ENCODE measurements at places on chromosomes 2 and 18.
A peak's percentile ranks its signal among the peaks of the same experiment; 100 is the strongest.

- no peak for DNase-seq
Observed at GRCh38 chr2:98473995-98474780, 29.5 kb downstream of the INPP4A start.

DNA sequence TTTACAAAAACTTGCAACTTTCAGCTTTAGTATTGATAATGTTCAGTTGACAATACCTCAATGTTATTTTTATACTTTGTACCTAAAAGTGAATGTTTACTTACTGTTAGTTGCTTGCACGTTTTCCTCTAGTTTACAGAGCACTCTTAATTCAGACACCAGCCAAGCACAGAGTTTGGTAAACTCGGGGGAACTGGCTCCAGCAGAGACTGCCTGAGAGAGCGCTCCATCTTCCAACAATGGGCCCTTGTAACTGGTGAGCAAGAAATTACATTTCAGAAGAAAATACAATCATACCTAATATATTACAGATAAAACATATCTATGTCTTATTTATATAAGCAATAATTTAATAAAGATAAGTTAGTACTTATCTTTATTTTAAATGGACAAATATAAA lies 3.7 kb downstream of the FAM98A start:
- no peak for DNase-seq

DNA sequence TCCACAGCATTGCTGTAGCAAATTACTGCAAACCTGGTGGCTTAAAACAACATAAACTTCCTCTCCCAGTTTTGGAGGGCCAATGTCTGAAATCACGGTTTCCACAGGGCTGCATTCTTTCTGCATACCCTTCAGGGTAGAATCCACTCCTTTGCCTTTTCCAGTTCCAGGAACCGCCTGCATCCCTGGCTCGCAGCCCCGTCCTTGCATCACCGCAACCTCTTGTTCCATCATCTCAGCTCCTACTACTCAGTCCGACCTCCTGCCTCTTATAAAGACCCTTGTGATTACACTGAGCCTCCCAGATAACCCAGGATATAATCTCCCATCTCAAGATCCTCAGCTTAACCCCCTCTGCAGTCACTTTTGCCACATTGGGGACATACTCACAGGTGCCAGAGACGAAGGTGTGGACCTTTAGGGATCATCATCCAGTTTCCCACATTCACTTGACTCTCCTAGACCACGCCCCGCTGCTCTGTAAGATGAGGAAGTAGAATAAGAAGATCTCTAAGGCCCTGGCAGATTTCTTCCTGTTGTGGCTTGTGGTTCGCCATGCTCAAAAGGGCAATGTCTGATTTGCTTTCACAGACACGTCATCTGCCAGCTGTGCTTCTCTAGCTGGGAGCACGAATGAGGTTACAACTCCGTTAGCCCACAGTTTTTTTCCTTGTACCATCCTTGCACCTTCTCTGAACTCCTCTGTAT lies 103.6 kb upstream of the AGAP1 start:
- DNase-seq = no peak

DNA sequence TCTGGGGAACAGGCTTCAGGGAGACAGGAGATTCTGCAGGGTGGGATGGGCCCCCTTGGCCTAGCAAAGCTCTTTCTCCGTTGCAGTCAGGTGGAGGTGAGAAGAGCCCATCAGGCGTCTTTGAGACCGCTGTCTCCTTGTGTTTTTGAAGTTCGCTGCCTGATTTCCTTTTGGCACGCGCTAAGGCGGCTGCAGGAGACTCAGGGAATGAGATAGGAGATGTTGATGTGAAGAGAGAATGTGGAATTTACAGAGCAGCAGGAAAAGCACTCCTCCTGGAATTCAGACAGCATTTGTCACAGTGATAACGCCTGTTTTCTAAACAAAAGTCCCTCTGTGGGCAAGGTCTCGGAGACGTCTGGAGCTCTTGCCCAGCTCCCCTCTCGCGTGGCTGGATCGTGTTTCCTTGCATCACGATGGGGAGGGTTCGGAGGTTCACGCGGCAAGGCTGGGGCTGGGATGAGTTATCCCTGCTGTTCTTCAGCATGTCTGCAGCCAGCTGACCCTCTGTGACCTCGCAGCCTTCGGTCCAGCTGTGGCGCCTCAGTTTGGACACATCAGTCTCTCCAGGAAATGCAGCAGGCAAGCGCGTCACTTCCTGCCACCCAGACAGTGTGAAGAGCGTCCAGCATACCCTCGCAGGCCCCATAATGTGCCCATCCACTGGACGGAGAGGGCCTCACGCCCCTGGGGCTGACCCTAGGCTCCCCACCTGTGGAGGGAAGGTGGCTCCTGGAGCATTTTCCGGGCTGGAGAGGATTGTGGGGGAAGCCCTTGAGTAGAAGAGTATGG lies 30.2 kb downstream of the GLI2 start:
- DNase-seq = no peak

GRCh38 chr2:218193701-218194100 lies 23.3 kb upstream of the ARPC2 start:
- DNase-seq = no peak

- no peak for DNase-seq
Observed at GRCh38 chr2:69494126-69494525, 56.9 kb upstream of the NFU1 start.

DNA sequence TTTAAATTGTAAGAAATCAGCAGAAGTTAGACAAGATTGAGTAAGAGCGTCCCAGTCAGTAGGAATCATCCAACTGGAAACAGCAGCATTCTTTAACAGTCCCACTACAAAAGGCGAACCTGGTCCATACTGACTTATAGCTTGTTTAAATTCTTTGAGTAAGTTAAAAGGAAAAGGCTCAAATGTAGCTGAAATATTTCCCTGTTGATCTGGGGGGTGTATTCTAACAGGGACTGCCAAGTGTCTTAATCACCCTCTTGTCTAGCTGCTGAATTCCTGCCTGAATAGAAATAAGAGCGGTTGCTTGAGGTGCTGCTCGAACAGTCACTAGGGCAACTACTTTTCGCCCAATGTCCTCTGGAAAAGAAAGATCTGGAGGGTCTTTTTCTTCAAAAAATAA lies 56.4 kb upstream of the FMNL2 start:
- no peak for DNase-seq

- DNase-seq = no peak
Observed at GRCh38 chr2:141103216-141103615, 1027.6 kb downstream of the LRP1B start.

- no peak for DNase-seq
Observed at GRCh38 chr2:51208521-51208920, 176.6 kb upstream of the NRXN1 start.

- no peak for DNase-seq
Observed at GRCh38 chr2:128315829-128316776, 2.6 kb downstream of the HS6ST1 start.

DNA sequence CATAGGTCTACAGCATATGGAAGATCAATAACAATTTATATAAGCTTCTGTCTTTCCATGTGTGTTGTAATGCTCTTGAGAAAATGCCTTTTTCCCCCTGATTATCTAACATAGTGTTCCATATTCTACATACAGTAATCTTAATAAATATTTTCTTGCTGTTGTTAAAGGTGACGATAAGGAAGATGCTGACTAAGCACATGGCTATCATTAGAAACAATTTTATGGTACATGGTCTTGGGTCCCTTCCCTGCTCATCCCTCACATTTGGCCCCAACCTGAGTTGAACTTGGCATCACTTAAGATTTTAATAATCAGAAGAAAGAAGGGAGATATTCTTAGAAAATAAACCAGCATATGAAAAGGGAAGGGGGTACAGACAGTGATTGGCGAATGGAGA lies 382.1 kb upstream of the CDH20 start:
- no peak for DNase-seq

GRCh38 chr2:143877876-143878530 lies 641.9 kb downstream of the ZEB2 start:
- peak; percentile 24 for DNase-seq

DNA sequence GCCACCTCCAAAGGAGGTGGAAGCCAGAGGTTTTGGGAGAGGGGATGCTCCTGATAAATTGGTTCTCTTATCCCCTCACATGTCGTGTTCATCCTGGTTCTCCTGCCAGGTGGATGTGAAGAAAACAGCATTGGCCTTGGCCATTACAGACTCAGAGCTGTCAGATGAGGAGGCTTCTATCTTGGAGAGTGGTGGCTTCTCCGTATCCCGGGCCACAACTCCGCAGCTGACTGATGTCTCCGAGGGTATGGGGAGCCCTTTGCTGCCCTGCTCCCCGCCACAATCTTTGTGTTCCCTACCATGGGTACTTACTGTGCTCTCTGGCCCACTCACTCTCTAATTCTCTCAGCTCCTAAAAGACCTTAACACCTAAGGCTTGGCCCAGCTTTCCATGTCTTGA lies 3.5 kb downstream of the RETREG2 start:
- DNase-seq = no peak

DNA sequence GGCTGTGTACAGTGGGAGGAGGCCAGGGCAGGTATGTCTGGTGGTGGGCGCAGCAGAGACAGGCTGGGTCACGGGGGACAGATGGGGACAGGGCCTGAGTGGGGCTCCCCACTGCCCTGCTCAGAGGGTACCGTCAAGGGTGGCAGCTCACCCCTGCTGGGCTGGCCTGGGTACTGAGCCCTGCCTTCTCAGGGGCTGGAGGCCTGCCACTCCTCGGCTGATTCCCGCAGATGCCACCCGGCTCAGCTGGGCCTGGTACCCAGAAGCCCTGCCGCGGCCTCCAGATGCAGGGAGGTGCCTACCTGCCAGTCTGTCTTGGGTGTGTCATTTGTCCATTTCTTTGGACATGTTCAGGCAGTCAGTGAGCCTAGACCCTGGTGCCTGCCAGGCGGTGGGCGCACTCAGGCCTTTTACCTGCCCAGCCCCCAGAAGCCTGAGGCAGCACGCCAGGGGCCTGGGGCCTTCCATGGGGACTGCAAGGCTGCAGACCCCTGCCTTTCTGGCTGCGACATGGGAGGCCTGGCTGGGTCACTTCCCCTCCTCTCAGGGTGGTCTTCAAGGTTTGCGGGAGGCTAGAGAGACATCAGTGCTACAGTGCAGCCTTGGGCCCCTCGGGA lies 3.3 kb downstream of the SNORC start:
- DNase-seq = no peak

DNA sequence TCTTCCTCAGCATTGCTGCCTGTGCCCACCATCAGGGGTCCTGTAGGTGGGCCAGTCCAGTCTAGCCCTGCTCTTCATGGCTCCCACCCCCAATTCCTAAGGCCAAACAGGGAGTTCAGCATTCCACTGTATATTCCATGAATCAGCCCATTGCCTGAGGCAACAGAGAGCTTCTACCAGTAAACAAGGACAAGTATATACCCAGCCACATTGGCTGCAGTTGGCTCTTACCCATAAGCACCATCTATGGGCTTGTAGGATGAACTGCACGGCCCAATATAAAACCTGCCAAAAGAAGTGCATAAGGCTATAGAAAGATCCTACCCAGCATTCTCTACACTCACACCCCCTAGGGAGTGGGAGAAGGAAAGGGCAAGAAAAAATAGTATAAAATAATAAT lies 95.1 kb upstream of the SALL3 start:
- DNase-seq = no peak

GRCh38 chr2:154264024-154264423 lies 392.3 kb downstream of the GALNT13 start:
- DNase-seq = no peak

- no peak for DNase-seq
Observed at GRCh38 chr18:3449512-3450011, 410 bp upstream of the TGIF1 start.

DNA sequence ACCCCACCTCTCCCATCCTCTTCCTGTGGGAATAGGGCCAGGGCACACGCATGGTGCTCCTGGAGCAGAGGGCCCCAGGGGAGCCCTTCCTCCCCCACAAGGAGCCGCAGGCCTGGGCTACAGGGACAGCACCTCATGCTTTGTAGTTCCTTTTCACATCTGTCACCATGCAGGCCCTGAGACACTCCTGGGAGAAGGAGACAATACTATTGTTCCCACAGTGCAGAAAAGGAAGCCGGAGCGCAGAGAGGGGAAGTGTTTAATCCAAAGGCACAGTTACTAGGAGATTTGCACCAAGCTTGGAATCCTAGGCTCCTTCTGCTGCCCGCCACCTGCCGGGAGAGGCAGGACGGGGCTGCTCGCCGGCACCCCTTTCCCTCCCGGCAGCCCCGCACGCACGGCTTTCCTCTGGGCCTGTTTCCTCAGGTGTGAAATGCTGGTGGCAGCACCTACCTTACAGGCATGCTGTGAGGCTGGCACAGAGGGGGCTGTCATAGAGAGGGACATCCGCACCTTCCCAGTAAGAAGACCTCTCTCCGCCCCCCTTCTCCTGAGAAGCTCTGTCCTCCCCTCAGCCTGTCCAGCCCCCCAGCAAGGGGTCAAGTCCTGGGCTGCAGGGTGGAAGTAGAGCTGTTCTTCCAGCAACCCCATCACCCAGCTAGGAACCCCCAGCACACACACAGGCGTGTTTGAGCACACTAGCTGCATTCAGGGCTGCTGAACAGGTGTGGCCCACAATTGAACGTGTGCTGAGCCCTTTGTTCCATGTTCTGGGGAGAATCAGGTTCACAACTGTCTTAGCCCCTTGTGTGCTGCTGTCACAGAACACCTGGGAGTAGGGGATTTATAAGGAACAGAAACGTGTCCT lies 62.6 kb downstream of the SMAD7 start:
- no peak for DNase-seq

DNA sequence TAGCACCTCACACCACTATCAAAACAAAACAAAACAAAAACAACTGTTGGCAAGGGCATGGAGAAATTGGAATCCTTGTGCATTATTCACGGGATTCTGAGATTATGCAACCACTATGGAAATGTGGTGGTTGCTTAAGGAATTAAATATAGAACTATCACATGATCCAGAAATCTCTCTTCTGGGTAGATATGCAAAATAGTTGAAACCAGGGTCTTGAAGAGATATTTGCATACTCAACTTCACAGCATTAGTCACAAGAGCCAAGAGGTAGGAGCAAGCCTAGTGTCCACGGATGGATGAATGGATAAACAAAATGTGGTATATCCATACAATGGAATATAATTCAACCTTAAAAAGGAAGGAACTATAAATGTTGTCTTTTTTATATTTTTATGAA lies 7.0 kb downstream of the TMEM131 start:
- DNase-seq = no peak

GRCh38 chr18:3171631-3172030 lies 48.1 kb downstream of the MYOM1 start:
- DNase-seq = no peak

GRCh38 chr2:232949016-232949415 lies 64.0 kb downstream of the NGEF start:
- no peak for DNase-seq

DNA sequence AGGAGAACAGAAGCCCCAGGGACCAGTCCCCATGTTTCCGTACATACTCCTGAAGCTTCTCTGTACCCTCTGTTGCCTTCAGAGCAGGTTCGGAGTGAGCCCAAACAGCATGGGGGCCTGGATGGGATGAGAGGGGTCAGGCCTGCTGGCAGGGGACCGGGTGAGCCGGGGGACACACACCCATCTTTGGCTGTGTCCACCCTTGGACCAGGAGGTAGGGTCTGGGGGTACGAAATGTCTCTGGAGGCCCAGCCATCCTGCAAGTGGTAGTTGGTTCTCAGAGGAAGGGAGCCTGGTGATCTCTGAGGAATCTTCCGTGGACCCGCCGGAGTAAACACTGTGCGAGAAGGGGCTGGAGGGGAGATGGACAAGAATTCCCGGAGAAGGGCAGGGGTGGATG lies 15.3 kb downstream of the FBLN7 start:
- no peak for DNase-seq

Data from NCI-H1105 (cell line).